Left renal pelvis (tissue), 4 donors: ENCODE measurements at places on chromosomes 6 and 20. TPM values are rescaled to one million over a fixed set of nuclear protein-coding genes. Genes with fewer than 3 reads are reported as not detected.

SOBP gene
- polyA plus RNA-seq, result 13.0 TPM

GPR6 gene
- polyA plus RNA-seq, result not detected

C6orf15 gene
- 0.19 TPM for polyA plus RNA-seq

RRAGD gene
- polyA plus RNA-seq, result 39.2 TPM

MYB gene
- 5.1 TPM for polyA plus RNA-seq

SGK2 gene
- polyA plus RNA-seq, result 27.9 TPM

DEF6 gene
- polyA plus RNA-seq, result 3.5 TPM

THBS2 gene
- polyA plus RNA-seq, result 8.0 TPM

ASIP gene
- 0.22 TPM for polyA plus RNA-seq

BEND6 gene
- 5.0 TPM for polyA plus RNA-seq

TMEM200A gene
- 24.7 TPM for polyA plus RNA-seq

LY6G6C gene
- polyA plus RNA-seq, result 0.74 TPM

STX11 gene
- 2.7 TPM for polyA plus RNA-seq
